Right ventricle myocardium inferior (tissue), 1 donor: ENCODE measurements at places on chromosomes 11 and 22. TPM values are rescaled to one million over a fixed set of nuclear protein-coding genes. Genes with fewer than 3 reads are reported as not detected.

- DNase-seq = no peak
These were observed 4.8 kb downstream of the VPS51 start for GRCh38 chr11:65100674-65101350.

- no peak for DNase-seq
These were observed 18.8 kb upstream of the RTL6 start for GRCh38 chr22:44516841-44517240.

The NRGN gene
- total RNA-seq = 6.4 TPM

DNA sequence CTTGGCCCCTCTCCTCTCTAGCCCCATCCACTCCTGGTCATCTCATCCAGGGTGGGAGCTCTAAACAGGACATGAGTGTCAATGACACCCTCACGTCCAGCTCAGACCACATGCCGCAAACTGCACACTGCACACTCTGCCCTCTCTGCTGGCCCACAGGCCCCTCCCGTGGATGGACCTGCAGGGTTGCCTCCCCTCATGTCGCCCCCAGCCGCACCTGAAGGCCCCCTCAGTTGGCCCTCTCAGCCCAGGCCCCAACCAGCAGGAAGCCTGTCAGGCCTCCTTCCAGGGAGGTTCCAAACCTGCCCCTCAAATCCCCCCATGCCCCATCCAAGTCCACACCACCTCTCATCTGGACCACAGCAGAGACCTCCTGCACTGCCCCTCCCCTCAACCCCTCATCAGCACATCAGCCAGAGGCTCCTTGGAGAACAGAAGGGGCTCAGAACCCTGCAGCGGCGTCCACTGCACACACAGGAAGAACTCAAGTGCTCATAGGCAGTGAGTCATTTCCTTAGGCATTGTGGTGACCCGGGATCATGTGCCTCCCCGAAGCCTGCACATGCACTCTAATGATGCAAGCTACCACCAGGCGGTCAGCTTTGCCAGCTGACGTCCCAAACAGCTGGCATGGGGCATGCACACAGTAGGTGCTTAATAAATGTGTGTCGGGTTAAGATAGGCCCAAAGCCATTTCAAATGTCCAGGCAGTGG lies 12.9 kb upstream of the CDKN1C start:
- no peak for DNase-seq

DNA sequence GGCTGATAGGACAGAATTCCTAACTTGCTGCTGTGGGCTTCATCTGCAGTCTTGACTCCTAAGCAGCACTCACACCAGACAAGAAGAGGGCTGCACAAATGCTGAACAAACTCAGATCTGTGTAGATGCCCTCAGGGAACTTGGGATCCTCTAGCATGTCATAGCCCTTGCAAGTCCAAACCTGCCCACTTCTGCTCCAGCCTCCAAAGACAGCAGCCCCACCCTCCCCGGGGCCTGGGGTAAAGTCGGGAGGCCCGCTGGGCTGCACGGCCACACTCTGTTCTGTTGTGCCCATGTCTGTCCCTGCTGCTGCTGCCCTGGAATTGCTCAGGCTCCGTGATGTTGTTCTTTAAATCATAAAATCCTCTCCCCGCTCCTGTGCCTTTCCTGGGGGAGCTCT lies 28.3 kb downstream of the DRD2 start:
- no peak for DNase-seq

DNA sequence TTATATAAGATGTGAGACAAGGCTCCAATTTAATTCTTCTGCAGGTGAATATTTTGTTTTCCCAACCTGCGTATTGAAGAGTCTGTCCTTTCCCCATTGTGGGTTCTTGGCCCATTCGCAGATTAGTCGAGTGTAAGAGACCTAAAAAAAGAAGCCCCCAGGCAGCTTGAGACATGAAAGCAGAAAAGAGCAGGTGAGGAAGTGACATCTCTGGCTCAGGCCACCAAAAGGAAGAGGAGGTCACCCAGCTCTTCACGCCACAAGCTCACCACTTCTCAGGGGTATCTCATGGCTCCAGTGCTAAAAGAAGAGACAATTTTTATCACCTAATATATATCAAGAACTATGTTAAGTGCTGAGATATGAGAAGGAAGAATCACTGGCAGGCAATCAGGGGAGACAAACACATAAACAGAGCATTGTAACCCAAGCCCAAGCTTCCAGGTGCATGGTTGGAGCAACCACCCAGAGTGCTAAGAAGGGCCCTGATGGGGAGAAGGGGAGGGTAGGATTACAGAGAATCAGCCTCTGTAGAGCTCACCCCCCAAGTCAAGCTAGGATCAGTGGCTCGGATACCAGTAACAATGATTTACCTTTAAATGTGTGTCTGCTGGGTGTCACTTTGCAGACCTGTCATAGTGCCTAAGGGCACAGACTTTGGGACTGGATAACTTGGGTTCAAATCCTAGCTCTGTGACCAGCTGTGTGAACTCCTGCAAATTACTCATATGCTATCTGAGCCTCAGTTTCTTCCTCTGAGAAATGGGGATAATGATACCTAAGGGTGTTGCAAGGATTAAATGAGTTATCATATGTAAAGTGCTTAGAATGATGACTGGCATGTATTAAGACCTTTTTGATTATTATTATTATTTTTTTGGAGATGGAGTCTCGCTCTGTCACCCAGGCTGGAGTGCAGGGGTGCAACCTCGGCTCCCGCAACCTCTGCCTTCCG lies 39.2 kb downstream of the MCHR1 start:
- no peak for DNase-seq

DNA sequence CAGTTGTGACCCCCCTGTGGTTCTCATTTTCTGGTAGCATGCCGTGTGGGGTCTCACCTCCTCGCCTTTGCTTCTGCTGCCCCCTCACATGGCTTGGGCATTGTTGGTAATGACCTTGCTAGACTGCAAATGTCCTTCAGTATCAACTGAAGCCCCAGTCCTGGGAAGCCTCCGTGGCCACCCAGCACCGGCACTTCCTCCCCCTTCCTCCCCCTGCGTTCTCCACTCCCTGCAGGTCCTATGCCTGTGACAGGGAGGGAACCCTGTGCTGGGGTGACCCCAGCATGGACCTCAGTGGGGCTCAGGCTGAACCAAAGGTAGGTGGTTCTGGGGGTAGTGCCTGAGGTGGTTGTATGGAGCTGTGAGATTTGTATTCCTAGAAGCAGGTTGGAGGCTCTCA lies 5.9 kb downstream of the ST3GAL4 start:
- no peak for DNase-seq

DNA sequence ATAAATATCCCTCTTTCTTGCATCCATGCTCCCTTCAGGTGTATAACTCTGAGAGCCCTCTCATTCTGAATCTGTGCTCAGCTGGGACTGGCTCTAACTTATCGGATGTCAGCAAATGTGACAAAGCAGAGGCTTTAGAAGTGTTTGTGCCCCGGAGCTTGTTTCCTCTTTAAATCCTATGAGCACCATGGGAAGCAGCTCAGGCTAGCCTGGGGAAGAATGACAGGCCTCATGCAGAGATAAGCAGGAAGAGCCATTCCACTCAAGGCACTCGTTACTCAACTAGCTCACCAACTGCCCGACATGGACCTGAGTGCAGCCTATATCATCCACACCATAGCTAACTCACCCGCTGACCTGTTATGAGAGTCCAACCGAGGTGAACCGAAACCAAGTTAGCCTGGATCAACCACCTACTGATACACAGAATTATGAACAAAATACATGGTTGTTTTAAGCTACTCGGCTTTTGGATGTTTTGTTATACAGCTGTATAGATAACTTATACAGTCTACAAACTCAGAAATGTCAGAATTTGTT lies 990.7 kb downstream of the NTM start:
- DNase-seq = no peak

DNA sequence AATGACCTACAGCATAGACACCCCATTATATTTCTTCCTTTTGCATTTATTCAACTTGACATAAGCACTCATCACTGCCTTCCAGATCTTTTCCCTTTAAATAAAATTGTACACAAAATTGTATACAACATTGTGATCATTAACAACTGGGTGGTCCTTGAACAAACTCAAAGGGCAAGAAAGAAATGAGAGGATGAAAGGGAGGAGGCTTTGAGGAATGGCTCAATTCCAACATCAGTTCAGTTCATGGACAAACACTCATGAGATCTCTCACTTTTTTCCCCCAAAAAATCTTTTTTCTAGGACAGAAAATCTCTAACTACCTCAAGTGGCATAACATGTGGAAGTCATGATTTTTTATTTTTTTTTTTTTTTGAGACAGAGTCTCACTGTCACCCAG lies 113.7 kb downstream of the PLEKHA7 start:
- no peak for DNase-seq

GRCh38 chr11:118410055-118410745 lies 8.8 kb downstream of the ATP5MG start:
- DNase-seq = no peak

The PTPN5 gene
- total RNA-seq = 0.27 TPM

DNA sequence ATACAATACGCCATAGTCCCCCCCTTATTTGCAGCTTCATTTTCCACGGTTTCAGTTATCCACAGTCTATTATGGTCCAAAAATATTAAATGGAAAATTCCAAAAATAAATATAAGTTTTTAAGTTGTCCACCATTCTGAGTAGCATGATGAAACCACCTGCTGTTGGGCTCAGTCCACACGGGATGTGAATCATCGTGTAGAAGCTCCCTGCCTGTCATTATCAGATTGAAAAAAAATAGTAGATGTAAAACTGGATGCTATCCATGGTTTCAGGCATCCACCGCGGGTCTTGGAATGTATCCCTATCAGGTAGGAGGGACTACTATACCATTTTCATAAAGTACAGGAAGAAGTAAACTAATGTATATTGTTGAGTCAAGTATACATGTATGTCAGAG lies 127.4 kb downstream of the TTC17 start:
- no peak for DNase-seq

DNA sequence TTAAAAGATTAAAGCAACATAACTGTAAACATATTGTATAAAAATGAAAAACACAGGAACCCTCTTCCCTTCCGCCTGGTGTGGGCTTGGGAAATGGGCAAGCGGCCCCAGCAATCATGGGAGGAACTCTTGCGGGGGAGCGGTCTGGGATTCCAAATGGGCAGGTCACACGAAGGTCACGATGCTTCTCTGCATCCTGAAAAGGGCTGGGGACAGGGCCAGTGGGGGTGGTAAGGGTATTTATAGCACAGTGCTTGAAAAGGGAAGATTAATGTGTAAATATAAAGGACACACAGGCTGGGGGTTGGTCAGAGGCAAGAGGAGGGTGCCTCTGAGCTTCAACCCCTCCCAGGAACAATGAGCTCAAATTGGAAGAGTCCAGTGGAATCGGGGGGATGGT lies 46.9 kb upstream of the OR4B1 start:
- DNase-seq = no peak

- DNase-seq = no peak
These were observed 9.4 kb upstream of the TRIM29 start for GRCh38 chr11:120147094-120147949.

DNA sequence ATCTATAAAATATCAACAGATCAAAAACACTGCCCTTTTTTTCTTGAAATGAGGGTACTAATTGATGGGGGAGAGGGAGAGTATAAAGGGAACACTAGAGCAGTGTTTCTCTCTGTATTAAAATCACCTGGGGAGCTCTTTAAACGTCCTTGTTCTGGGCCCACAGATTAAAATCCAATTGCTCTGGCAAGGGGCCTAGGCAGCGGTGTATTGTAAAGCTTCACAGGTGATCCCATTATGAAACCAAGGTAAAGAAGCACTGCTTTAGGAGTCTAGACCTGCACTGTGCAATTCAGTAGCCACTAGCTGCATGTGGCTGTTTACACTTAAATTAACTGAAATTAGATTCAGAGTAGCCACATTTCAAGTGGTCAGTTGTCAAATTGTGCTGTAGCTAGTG lies 3.0 kb downstream of the AQP11 start:
- DNase-seq = no peak

The CCDC188 gene
- 0.32 TPM for total RNA-seq

DNA sequence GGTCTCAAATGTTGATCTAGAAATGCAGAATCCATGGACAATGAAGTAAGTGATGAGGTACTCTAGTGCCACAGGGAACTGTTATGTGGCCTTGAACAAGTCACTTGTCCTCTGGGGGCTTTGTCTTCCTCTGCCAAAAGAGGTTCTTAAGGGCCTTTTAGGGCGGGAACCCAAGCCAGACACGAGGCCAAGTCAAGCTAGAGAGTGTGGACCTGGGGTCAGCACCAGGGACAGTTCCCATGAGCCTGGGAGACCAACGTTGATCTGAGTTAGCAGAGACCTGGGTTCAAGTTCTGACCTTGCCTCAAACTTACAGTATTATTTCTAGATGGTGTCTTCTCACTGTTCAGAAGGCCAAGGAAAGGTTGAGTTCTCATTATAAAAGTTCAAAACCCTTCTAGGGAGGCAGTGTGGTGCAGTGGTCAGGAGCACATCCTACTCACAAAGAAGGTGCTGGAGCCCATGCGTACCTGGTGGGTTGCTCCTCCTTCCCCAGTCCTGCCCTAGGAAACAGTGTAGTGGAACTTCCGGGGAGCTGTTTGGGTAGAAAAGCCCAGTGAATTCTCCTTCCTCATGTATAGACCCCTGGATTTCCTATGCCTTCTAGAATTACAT lies 121.5 kb downstream of the CHST1 start:
- DNase-seq = no peak

- no peak for DNase-seq
These were observed 45.0 kb downstream of the OR4C6 start for GRCh38 chr11:55707029-55707428.

GRCh38 chr22:26357281-26357680 lies 71.8 kb upstream of the ASPHD2 start:
- no peak for DNase-seq

The IL10RA gene
- total RNA-seq = 7.2 TPM

DNA sequence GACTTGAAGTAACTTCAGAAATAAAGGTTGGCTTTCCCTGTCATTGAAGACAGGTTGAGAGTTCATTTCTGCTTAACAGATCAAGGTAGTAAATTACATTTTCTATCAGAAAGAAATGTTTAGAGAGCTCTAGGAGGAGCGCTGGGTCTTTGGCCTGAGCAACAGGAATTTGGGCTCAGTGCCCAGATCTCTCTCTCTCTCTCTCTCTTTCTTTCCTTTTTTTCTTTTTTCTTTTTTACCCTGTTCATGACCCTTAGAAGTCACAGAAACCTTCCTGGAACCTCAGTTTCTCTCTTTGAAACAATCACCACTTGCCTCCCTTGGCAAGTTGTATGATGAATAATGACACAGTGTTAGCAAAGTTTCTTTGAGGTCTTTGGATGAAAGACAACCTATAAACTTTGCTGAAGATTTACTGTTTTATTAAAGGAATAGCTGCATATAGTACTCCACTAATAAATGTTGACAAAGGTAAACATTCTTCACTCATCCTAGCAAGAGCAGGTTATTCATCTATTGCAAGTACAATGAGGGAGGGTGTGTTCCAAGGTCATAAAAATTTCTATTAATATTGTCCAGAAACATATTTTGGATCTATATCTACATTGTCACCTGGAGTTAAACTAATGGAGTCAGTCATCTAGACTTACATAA lies 35.5 kb upstream of the RASSF10 start:
- DNase-seq = no peak

GRCh38 chr22:25488244-25489020 lies 76.0 kb upstream of the GRK3 start:
- no peak for DNase-seq

GRCh38 chr11:132718711-132719671 lies 813.3 kb downstream of the OPCML start:
- DNase-seq = no peak

GRCh38 chr11:121337740-121338272 lies 45.2 kb downstream of the SC5D start:
- no peak for DNase-seq

The OR2AG1 gene
- not detected for total RNA-seq

- DNase-seq = peak; percentile 54
These were observed 51.1 kb upstream of the KCNQ1OT1 start for GRCh38 chr11:2750682-2751522.
